A172 (cell line): ENCODE measurements at places on chromosomes 3 and 15. TPM values are rescaled to one million over a fixed set of nuclear protein-coding genes. Genes with fewer than 3 reads are reported as not detected.

The FBXW12 gene
- not detected in 2 replicates for total RNA-seq

The CCDC50 gene
- 94.5 and 110 TPM in 2 replicates for total RNA-seq

The B3GNT5 gene
- total RNA-seq = 15.8 and 18.0 TPM in 2 replicates

The C3orf22 gene
- total RNA-seq = not detected in 2 replicates

The LRTM1 gene
- not detected in 2 replicates for total RNA-seq

The COL6A5 gene
- under 0.01 TPM in 2 replicates for total RNA-seq

The VWA5B2 gene
- total RNA-seq = 0.36 and 0.72 TPM in 2 replicates

The PSTPIP1 gene
- 0.33 and 1.0 TPM in 2 replicates for total RNA-seq

The TMEM266 gene
- total RNA-seq = 0.48 and 1.1 TPM in 2 replicates

The SPINK8 gene
- total RNA-seq = not detected in 2 replicates

The CX3CR1 gene
- not detected in 2 replicates for total RNA-seq

The ALDH1L1 gene
- total RNA-seq = 0.50 TPM in 1 of 2 replicates, not detected in the other

The NBEAL2 gene
- 10.9 and 13.9 TPM in 2 replicates for total RNA-seq

The PLA2G4D gene
- not detected in 2 replicates for total RNA-seq

The GALNT15 gene
- total RNA-seq = not detected in 2 replicates

The EID1 gene
- total RNA-seq = 301 and 330 TPM in 2 replicates

The GNAT1 gene
- total RNA-seq = not detected in 2 replicates

The PIGB gene
- total RNA-seq = 15.1 and 18.2 TPM in 2 replicates

The ACTC1 gene
- total RNA-seq = 0.03 and 0.29 TPM in 2 replicates

The GOLGA6L24 gene
- not detected in 2 replicates for total RNA-seq

The FOXL2 gene
- total RNA-seq = 1.2 and 1.9 TPM in 2 replicates

The RBM5 gene
- total RNA-seq = 53.7 and 79.1 TPM in 2 replicates

The PLOD2 gene
- total RNA-seq = 93.9 and 104 TPM in 2 replicates

The ASB14 gene
- not detected in 2 replicates for total RNA-seq

The LRRK1 gene
- total RNA-seq = 1.9 and 5.3 TPM in 2 replicates

The ISL2 gene
- total RNA-seq = 1.7 and 2.9 TPM in 2 replicates

The FGF12 gene
- total RNA-seq = 4.3 and 4.9 TPM in 2 replicates

The POPDC2 gene
- total RNA-seq = not detected in 2 replicates

The LOXL1 gene
- total RNA-seq = 91.0 and 92.8 TPM in 2 replicates

The ABHD14A gene
- 4.2 and 10.2 TPM in 2 replicates for total RNA-seq

The GOLGA8R gene
- total RNA-seq = 0.43 and 1.8 TPM in 2 replicates

The FGD5 gene
- not detected in 2 replicates for total RNA-seq

The LCMT2 gene
- total RNA-seq = 10.2 and 17.7 TPM in 2 replicates

The CHL1 gene
- total RNA-seq = not detected in 2 replicates

The LIPC gene
- 0.55 TPM in 1 of 2 replicates, not detected in the other for total RNA-seq

The AGBL1 gene
- not detected in 2 replicates for total RNA-seq

The FBXO40 gene
- total RNA-seq = 0.09 TPM in 1 of 2 replicates, not detected in the other

The CACNA1D gene
- total RNA-seq = 0.05 TPM in 1 of 2 replicates, not detected in the other

The RHOV gene
- total RNA-seq = 0.22 and 1.4 TPM in 2 replicates

The PLXNA1 gene
- total RNA-seq = 51.3 and 55.1 TPM in 2 replicates

The SLC9C1 gene
- total RNA-seq = not detected in 2 replicates

The TNFAIP8L3 gene
- total RNA-seq = 0.07 TPM in 1 of 2 replicates, not detected in the other

The MASP1 gene
- not detected in 2 replicates for total RNA-seq

The SUSD5 gene
- total RNA-seq = 11.6 and 12.8 TPM in 2 replicates

The ACAN gene
- total RNA-seq = not detected in 2 replicates

The CD86 gene
- total RNA-seq = not detected in 2 replicates

The FEZF2 gene
- not detected in 2 replicates for total RNA-seq

The TRPM1 gene
- total RNA-seq = 0.05 TPM in 1 of 2 replicates, not detected in the other

The BDH1 gene
- total RNA-seq = 0.41 TPM in 1 of 2 replicates, not detected in the other

The LSMEM2 gene
- not detected in 2 replicates for total RNA-seq

The CHST2 gene
- total RNA-seq = 2.7 and 5.6 TPM in 2 replicates

The OXTR gene
- total RNA-seq = 115 and 124 TPM in 2 replicates

The IQCH gene
- total RNA-seq = 2.4 and 3.1 TPM in 2 replicates

The CD200 gene
- not detected in 2 replicates for total RNA-seq

The CCDC39 gene
- 0.22 TPM in 1 of 2 replicates, not detected in the other for total RNA-seq

The CHRM5 gene
- 0.02 TPM in 1 of 2 replicates, not detected in the other for total RNA-seq

The C3orf85 gene
- not detected in 2 replicates for total RNA-seq
